ENCODE measurements at places on chromosomes 1 and 21. TPM values are rescaled to one million over a fixed set of nuclear protein-coding genes. Genes with fewer than 3 reads are reported as not detected.

DNA sequence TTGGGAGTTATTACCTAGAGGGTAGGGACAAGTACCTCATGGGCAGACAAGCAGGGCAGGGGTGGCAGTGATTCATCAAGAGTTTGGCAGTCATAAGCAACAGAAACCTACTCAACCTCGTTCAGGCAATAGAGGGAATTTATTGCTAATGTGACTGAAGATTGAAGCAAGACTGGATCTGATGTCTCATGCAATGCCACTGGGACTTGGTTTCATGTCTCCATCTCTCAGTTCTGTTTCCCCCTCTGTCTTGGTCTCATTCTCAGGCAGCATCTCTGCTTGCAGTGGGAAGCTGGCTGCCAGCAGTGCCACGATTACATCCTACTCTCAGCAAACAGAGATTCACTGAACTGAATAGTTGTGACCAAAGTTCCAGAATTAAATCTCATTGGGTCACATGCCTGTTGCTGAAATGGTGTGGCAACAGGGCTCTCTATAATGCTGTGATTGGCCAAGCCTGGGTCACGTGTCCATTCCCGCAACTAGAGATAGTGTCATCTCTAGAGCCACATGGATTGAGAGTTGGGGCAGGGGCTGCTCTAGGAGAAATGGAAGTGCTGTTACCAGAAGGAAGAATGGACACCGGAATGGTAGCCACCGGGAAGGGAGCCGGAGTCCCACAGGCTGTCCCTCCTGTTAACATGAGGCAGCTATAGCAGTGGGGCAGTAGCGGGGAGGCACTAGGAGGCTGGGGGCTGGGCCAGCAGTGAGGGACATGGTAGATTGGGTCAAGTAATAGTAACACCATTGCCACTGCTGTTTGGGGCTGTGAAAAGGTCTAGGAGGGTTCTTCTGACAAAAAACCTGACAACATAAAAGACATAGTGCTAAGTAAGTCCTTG is 3.9 kb upstream of the CDC42 start:
- DNase-seq: no peak

GRCh38 chr1:15362737-15363128 is 47.0 kb upstream of the EFHD2 start:
- no peak for DNase-seq

DNA sequence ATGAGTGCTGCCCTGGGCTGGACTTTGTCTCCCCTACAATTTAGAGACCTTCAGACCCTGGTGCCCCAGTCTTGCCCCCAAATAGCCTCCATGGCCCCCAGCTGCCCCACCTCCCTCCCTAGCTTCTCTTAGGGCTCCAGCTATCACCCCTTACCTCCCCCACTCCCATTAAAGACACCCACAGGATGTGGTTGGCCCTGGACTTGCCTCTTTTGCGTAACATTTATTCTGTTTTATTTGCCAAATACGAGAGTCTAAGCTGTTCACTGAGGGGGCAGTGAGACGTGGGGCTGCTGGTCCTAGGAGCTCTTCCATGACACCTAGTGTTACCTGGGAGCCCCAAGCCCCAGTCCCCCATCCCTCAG is 4.5 kb downstream of the ZC3H12A start:
- no peak for DNase-seq

DYNLT5 gene
- 2.5 TPM for polyA plus RNA-seq

PRDM16 gene
- polyA plus RNA-seq: 0.85 TPM
